Nephron progenitor cell (in vitro differentiated cells): ENCODE measurements at places on chromosomes 1 and 21.

- no peak for DNase-seq
Measured at GRCh38 chr1:67436511-67437055, 6.4 kb upstream of the SERBP1 start.

GRCh38 chr1:42209526-42210251 is 45.1 kb upstream of the GUCA2A start:
- peak; percentile 8 for DNase-seq

DNA sequence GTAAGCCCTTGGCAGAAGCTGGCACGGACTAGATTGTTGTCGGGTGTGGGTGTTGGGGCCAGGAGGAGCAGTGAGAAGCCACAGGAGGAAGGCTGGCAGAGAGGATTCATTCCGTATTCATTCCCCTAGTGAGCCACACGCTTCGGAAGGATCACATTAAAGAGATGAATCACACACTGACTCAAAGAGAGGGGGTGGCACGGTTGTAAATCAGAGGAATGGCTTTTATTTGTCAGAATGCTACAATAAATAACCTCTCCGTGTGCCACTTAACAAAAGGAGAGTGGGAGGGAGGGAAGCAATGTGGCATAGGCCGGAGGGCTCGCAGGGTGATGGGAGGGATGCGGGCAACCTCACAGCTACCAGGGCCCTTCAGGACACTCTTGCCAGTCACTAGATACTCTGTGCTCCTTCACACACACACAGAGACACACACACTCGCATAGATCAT is 135.5 kb downstream of the HIVEP3 start:
- no peak for DNase-seq

- DNase-seq = no peak
Measured at GRCh38 chr1:14733048-14733778, 134.7 kb downstream of the KAZN start.

GRCh38 chr1:111911776-111912515 is 77.5 kb downstream of the KCND3 start:
- DNase-seq = no peak

DNA sequence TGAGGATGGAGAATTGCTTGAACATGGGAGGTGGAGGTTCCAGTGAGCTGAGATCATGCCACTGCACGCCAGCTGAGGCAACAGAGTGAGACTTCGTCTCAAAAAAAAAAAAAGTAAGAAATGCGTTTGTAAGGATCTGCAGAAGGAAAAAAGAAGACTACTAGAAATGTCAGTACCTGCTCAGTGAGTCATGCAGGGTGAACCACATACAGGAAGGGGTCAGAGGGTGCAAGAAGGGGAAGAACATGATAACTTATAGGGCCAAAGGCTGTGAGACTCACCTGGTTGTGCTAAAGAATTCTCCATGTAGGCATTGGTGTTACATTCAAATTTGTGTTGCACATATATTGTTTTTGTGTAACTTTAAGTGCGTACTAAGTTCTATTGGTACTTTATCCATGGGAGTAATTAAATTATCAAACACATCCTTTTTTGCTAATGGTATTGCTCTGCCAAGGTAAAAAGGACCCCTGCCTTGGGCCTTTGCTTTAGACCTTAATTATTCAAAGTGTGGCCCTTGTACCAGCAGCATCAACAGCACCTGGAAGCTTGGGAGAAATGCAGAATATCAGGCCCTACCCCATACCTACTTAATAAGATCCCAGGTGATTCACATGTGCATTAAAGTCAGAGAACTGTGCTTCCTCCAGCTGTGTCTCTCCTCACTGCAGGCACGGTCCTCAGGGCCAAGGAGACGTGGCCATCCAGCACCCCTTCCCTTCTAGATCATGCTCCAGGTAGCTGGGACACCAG is 96.4 kb upstream of the PPP2R5A start:
- DNase-seq = no peak

DNA sequence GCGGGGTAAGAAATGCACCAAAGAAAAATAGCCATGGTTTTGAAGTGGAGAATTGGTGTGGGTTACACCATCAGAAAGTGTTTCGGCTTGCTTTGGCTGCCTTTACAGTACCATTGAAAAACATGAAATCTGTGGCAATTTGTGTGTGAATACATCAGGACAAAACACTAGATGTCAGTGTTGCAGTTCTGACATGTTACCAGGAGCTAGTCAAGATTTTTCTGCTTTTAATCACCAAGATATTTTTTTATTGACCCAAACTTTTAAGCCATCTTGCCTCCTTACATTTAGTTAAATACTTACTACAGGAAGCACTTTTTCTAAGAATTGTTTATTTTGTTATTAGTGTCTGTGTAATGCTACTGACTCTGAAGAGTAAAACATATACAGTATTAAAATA is 14.3 kb downstream of the RRP15 start:
- no peak for DNase-seq

- DNase-seq = no peak
Measured at GRCh38 chr1:83593073-83593472, 405.9 kb downstream of the TTLL7 start.

DNA sequence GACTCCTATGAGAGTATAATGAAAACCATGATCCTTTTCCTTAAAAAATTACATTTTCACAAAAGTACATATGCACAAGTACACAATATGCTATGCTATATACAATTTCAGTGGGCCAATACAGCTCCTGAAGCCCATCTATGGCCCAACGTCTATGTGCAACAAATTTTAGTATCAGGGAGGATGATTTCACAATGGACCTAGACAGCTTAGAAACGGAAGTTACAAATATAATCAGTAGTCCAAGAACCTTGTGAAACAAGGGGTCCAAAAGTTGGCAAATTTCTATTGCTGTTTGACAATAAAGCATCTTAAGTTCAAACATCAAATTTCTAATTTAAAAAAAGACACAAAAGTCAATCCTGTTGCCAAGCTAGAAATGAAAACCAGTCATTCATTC is 87.0 kb downstream of the DPYD start:
- DNase-seq = no peak

DNA sequence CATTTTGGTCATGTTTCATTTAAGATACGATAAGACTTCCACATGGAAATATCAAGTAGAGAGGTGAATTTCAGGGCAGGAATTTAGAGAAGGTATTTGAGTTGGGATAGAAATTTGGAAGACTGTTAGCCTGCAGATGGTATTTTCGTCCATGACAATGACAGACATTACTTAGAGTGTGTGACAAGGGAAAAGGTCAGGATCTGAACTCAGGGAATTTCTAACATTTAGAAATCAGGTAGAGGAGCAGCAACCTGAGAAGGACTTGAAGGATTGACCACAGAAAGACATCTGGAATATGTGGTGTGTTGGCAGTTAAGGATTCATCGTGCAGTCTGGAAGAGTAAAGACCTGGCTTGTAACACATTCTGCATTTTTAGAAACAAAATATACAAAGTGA is 57.9 kb downstream of the RABGAP1L start:
- DNase-seq = no peak

GRCh38 chr1:67019121-67019520 is 34.8 kb downstream of the SLC35D1 start:
- DNase-seq = no peak

GRCh38 chr1:211630236-211631081 is 45.0 kb downstream of the NEK2 start:
- DNase-seq = no peak

GRCh38 chr21:44982558-44983250 is 42.9 kb downstream of the SLX9 start:
- no peak for DNase-seq

GRCh38 chr1:21921100-21921875 is 15.8 kb downstream of the HSPG2 start:
- peak; percentile 52 for DNase-seq

GRCh38 chr1:64155278-64155677 is 48.1 kb upstream of the UBE2U start:
- no peak for DNase-seq

DNA sequence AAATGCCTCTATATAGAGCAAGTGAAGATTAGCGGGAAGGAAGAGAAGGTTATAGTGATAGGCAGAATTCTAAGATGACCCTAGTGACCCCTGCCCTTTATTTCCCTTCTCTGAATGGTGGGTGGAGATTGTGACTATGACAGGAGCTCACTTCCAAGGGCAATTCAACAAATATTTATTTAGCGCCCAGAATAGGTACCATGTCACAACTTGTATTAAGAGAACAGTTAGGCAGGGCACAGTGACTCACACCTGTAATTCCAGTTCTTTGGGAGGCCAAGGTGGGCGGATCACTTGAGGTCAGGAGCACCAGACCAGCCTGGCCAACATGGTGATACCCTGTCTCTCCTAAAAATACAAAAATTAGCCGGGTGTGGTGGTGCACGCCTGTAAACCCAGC is 236.0 kb upstream of the POGK start:
- DNase-seq = no peak

DNA sequence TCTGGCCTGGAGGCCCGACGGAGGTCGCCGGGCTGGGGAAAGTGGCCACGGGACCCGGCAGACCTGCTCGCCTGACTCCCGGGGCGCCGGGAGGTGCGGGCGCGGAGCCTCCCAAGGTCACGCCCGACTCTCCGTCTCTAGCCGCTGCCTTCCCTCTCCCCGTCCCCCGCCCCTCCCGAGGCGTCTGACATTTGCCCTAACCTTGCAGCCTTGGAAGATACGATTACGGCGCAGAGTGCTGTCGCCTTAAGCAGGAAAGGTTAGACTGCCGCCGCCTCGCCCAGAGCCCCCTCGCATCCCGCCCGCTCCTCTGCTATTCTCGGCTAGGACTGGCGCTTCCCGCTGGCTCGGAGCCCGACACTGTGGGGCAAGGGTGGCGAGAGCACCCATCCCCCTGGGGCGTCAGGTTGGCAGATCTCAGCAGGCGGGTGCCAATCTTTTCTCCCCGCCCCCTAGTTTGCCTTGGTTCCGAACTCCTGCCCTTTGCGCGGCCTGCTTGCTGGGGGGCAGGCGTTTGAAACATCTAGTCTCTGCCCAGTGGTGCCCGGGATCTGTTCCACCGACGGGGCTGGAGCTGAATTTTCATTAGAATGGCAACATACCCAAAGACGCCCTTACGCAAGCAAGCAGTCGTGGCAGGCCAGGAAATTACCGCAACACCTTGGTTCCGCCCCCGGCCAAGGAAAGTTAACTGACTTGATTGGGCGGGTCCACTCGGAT is 835 bp downstream of the PGM1 start:
- DNase-seq = peak; percentile 79

GRCh38 chr21:36696390-36697059 is 2.4 kb upstream of the SIM2 start:
- no peak for DNase-seq

- no peak for DNase-seq
Measured at GRCh38 chr1:221097479-221098281, 218.4 kb downstream of the HLX start.
